ENCODE measurements at places on chromosomes 16 and 17.
A peak's percentile ranks its signal among the peaks of the same experiment; 100 is the strongest.

GRCh38 chr16:76389126-76389525 is 111.9 kb downstream of the CNTNAP4 start:
- no peak for DNase-seq

DNA sequence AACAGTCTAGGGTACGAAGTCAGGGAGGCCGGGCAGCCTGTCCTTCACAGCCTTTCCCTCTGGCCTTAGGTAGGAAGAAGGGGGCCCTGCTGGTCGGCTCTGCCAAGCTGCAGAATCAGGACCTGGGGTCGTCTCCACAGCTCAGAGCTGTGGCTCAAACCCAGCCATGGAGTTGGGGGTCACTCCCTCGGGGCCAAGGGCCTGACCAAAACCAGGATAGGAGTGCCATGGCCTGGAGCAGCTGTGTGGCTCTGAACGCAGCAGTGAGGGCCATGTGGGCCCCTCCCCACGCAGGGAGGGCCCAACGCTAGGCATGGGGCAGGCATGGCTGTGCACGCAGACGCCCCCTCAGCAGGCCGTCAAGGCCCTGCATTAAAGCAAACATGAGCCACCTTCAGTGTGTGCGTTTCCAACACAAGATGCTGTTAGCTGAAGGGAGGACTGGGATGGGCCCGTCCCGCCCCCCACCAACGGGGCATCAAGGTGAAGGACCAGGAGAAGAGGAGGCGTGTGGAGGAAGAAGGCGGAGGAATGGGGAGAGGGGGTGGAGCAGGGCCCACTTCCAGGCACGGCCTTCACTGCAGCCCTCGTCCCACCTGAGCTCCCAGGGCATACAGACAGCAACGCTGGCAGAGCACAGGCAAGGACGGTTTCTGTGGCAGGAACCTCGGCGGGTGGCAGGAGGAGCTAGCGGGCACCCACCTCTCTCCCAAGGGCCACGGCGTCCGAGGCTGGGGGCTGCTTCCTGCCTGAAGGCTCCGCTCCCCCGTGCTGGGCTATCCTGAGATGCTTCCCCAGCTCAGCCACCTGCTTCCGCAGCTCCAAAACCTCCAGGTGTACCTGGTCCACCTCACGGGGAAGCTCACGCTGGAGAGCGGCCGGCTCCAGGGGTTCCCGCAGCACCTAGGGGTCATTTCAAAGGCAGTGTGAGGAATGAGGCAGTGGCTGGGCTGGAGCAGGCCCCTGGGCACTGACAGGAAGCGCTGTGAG is 55.3 kb downstream of the CCDC57 start:
- DNase-seq: no peak

GRCh38 chr17:37752482-37752881 is 7.6 kb upstream of the HNF1B start:
- no peak for DNase-seq

DNA sequence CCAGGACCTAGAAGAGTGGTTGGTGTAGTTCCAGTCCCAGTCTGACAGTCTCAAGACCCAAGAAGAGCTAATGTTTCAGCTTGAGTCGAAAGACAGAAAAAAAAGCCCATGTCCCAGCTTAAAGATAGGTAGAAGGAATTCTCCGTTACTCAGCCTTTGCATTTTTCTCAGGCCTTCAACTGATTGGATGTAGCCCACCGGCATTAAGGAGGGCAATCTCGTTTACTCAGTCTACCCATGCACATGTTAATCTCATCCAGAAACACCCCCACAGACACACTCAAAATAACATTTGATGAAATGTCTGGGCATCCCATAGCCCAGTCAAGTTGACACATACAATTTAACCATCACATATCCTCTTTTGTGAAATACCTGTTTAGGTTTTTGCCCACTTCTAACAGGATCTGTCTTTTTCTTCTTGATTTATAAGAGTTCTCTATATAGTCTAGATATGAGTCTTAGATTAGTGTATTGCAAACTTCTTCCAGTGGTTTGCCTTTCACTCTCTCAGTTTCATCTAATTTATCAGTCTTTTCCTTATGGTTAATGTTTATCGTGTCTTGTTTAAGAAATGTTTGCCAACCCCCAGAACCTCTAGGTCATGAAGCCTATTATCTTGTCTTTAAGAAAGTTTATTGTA is 7.6 kb upstream of the NUP93 start:
- DNase-seq: no peak

GRCh38 chr16:66084306-66084705 is 282.2 kb upstream of the CDH5 start:
- DNase-seq: no peak

DNA sequence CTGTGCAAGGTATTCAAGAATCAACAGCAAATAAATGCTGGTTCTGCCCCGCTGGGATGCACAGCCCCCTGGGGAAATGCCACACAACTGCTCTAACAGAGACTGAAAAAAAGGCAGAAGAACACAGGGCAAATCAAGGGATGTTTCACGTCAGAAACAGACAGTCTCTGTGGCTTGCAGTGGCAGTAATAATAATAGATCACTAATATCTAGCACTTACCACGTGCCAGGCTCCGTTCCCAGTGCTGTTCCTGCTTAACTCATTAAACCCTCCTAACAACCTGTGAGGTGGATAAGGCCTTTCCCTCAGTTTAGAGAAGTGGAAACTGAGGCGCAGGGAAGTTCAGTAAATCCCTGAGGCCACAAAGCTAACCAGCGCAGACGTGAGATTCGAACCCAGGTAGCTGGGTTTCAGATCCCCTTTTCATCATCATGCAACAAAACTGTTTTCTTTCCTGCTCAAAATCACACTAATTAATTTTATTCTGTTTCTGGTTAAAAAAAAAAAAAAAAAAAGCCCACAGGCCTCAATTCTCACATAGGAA is 36.7 kb downstream of the ARHGAP17 start:
- no peak for DNase-seq

DNA sequence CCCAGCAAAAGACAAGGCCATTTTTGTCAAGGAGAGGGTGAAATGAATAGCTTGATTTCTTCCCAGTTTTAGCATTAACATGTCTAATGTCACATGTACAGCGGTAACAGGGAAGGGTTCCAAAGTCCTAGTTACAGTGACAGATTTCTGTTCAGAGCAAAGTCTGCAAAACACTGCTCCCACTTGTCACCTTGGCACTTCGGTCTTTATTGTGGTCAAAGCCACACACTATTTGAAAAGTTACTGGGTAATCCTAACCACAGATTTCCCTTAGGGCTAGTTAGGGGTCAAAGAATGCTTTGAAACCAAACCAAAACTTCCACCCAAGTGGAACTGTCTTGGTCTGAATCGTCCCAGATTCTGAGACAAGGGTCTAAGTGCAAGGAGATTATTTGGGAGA is 455.6 kb downstream of the HS3ST3B1 start:
- DNase-seq: no peak

GRCh38 chr16:12157517-12158093 is 181.1 kb downstream of the SNX29 start:
- no peak for DNase-seq

DNA sequence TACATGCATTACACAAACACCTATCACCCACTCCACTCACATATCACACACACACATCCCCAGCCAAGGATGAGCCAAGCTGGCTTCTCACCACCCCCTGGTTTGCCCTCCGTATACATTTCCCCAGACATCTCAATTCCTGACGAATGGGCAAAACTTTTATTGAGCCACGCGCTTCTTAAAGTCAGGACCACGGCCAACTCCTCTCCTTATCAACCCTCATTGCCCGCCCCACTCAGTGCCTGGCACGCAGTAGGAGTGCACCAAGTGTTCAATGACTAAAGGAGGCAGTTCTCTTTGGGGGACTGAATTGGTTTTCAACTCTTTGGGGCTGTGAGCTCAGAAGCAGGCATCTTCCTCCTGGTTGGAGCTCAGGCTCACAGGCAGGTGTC is 22.5 kb upstream of the C16orf78 start:
- DNase-seq: no peak

GRCh38 chr16:85420501-85421337 is 192.4 kb upstream of the GSE1 start:
- peak; percentile 71 for DNase-seq

DNA sequence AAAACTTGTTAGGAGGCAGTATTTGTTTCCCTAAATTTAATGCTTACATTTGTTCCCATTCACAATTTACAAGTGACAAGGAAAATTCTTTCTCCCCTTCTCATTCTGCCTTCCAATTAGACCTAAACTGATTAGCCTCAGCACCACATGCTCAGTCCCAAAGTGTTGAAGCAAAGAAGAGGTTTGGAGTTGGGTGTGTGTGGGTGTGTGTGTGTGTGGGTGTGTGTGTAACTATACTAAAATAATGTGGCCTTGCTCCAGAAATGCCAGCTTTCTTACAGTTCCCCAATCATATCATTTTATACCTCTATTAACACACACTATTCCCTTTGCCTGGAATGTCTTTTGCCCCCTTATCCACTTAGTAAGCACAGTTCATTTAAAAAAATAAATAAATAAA is 6.9 kb upstream of the UTP6 start:
- no peak for DNase-seq

DNA sequence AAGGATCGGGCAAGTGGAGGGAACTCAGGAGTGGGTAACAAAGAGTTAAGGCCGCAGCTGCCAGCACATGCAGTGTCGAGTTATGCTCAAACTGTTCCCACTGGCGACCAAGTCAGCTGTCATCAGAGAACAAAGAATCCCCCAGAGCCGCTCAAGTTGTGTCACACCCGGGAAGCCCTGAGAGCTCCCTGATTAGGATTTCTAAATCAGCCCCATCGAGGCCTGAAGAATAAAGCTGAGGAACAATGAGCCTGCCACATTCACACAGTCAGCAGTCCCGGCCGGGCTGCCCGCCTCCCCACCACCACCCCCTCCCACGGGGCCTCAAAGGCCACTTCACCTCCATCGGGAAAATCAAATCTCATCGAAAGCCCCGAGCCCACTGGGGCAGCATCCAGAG is 84.5 kb downstream of the SOX9 start:
- DNase-seq: no peak

- no peak for DNase-seq
Observed at GRCh38 chr16:84380405-84380804, 12.1 kb downstream of the ATP2C2 start.

DNA sequence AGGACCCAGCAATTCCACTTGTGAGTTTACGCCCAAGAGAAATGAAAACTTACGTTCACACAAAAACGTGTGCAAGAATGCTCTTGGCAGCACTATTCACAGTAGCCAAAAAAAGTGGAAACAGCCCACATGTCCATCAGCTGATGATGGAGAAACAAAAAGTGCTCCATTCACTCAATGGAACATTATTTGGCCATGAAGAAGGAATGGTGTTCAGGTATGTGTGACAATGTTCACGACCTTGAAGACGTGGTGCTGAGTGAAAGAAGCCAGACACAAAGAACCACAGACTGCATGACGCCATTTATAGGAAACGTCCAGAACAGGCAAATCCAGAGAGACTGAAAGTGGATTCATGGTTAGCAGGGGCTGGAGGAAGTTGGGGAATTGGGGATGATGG is 84.9 kb downstream of the ZDHHC7 start:
- no peak for DNase-seq

GRCh38 chr17:73359352-73359751 is 47.6 kb upstream of the CDC42EP4 start:
- DNase-seq: no peak

DNA sequence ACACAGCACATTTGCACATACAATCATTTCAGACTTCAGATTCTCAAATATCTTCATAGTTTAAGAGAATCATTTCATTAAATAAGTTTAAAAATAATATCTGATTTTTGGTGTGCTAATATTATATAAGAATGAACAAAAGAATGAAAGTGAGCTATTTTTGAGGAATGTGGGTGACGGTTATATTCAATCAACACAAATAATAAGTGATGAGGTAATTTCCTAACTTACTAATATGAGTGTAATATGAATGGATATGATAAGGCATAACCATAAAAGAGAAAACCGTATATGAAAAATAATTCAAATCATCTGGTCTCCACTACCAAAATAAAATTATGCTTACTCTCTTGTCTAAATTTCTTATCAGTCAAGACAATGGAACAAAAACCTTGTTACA is 68.4 kb upstream of the NACA2 start:
- DNase-seq: no peak

GRCh38 chr17:79966681-79967080 is 69.0 kb downstream of the TBC1D16 start:
- DNase-seq: no peak

DNA sequence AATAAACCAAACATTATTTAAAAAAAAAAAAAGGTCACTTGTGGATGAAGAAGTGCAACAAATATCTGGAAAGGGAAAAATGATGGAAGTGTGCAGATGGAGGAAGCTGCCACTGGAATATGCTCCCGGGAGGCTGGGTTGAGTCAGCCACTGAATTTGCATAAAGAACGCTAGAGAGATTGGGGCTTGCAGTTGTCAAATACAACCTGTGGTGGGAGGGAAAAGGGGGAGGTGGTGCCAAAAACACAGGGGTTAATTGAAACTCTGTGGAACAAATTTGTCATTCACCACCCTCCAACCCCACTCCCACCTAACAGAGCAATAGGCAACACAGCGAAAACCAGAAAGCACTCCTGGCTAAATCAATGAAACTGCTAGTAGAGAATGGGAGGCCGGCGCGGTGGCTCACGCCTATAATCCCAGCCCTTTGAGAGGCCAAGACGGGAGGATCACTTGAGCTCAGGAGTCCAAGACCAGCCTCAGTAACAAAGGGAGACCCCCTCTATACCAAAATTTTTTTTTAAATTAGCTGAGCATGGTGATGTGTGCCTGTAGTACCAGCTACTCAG is 37.6 kb upstream of the RPL38 start:
- DNase-seq: no peak

DNA sequence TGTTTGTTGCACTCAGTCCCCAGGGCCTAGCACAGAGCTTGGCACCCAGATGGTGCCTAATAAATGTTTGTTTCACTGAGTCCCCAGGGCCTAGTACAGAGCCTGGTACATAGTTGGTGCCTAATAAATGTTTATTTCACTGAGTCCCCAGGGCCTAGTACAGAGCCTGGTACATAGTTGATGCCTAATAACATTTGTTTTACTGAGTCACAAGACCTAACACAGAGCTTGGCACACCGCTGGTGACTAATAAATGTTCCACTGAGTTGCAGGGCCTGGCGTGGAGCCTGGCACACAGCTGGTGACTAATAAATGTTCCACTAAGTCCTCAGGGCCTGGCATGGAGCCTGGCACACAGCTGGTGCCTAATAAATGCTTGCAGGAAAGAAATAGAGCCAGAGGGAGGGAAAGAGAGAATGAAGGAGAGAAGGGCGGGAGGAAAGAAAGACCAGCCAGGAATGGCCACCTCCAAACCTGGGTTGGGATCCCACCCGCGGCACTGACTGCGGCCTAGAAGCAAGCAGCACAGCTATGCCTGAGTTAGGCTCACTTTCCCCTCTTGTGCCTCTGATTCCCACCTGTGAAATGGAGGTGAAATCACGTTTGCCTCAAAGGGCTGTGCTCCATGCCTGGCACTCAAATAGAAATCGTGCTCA is 7.5 kb downstream of the SLC5A11 start:
- DNase-seq: no peak

Data from KG1 (cell line).